Activated naive CD4-positive, alpha-beta T cell treated with anti-CD3 and anti-CD28 coated beads, Interleukin-2, amount 50 U/mL, for 16 hours (primary cell): ENCODE measurements at places on chromosomes 2 and 18.

GRCh38 chr18:65748321-65748720 lies 2.5 kb upstream of the CDH7 start:
- no peak for DNase-seq

DNA sequence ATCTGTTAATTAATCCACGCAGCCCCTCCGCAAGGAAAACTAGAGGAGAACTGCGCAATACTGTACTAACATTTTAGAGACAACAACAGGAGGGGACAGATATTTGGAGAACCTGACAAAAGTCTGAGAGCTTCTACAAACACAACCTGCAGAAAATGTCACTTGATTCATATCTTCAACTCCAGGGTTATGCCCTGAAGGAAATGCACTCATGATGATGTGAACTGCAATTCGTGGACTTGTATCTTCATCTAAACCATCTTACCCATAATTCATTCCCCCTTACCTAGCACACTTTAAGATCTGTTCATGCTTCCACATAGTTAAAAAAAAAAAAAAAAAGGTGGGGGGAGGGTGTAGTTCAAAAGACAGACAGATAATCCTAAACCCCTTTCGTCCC lies 75.5 kb downstream of the AFF3 start:
- DNase-seq: no peak

DNA sequence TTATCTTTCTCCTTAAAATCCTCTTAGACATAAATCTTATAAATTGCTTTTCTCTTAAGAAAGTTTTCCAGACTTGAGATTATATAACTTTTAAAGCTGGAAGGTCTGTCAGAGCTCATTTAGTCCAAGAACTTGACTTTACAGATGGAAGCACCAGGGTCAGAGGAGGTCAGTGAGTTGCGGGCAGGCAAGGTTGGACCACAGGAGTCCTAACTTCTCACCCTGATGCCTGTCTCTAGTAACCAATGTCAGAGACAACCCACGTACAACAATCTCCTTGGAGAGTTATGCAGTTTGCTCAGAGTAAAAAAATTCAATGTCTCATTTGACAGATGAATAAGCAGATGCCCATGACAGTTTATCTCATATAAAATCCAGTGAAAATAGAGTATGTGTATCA lies 203.9 kb downstream of the DLGAP1 start:
- no peak for DNase-seq

- DNase-seq: no peak
Observed at GRCh38 chr2:176106581-176107539, at the start of gene HOXD11. Gene HOXD11, plus strand, starts transcription at chr2:176107280. Its CDS starts 76 bp downstream, at chr2:176107356.

DNA sequence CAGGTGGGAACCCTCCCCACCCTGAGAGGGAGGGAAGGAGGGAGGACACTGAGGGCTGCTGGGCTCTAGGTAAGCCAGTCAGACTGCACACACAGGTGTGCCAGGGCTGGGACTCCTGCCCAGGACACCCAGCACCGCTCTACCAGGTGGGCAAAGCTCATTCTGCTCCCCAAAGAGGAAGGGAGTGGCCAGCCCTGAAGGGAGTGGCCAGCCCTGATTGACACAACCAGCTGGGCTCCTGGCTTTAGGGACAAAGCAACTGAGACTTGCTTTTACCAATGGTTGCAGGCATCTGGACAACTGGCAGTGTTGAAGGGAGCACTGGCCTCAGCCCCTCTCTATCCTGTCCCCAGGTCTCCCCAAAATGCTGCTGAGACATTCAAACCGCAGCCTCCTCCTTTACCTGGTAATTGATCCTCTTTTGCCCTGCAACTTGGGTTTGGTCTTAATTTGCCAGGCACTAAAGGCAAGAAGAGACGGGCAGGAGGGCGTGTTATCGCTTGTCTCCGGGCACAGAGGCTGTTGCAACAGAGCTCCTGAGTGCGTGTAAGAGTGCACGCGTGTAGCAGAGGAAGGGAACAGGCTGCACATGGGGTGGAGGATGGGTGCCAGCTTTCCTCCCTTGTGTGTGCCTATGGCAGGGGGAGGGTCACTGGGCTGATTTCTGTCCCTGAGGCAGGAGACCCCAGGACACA lies 14.5 kb upstream of the FOSL2 start:
- DNase-seq: no peak
